ENCODE measurements at places on chromosomes 7 and 10. TPM values are rescaled to one million over a fixed set of nuclear protein-coding genes. Genes with fewer than 3 reads are reported as not detected.

DNA sequence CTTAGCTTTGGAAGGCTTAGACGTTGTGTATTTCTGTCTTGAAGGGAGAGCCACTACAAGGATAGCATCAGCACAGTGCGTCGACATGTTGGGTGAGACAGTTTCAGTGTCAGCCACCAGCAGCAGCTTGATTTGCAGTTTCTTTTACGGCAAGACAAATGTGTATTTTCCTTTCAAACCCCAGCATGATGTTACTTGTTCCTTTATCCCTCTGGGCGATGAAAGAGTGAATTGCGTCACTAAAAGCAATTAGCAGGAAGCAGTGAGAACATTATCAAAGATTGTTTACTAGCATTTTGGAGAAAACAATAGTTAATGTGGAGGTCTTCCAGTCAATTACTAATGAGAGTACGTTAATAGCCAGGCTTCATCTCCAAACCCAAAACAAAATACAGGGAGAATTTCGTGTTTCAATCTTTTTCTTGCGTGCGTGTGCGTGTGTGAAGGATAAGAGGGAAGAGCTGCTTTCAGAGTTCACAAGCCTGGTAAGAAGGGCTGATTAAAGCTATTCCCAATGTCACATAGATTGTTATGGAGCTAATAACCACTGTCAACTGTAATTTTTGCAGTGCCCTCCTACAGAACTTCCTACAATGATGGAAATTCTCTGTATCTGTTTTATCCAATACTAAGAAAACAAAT, 157.1 kb upstream of the AOAH start:
- DNase-seq, result no peak

DNA sequence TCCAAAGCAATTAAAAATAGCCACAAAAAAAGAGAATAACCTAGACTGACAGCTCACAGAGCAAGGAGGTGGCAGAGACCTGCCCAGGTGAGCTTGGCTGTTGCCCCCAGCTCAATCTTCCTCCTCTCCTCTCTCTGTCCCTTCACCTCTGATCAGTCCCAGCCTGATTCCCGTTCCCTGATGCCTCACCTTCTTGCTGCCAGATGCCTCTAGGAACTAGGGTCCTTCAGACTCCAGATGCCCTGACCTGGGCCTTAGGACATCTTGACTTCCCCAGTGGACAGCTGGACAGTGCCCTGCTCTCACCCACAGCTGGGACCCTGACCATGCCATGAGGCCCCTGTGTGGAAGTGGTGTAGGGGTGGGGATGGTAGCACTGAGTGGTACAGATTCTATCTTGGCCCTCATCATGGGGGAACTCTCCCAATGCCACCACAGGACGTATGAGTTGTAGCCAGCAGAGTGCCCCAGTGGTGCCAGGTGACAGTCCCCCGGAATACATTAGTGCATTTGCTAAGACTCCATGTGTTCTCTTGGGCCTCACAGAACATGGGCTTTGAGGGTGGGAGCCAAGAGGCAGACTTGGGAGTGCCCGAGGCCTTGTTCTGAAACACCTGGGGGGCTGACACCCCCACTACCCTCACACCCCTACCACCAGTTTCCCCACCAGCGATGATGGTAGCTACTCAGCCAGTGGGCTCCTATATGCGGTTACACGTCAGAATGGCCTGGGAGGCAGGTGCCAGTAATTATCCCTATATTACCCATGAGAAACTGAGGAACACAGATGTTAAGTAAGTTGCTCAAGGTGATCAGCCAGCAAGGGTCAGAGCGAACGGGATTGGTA, 2.0 kb downstream of the DEPP1 start:
- DNase-seq, result no peak

GRCh38 chr10:14648005-14648765, 126.5 kb downstream of the FAM107B start:
- DNase-seq, result peak; percentile 56

DNA sequence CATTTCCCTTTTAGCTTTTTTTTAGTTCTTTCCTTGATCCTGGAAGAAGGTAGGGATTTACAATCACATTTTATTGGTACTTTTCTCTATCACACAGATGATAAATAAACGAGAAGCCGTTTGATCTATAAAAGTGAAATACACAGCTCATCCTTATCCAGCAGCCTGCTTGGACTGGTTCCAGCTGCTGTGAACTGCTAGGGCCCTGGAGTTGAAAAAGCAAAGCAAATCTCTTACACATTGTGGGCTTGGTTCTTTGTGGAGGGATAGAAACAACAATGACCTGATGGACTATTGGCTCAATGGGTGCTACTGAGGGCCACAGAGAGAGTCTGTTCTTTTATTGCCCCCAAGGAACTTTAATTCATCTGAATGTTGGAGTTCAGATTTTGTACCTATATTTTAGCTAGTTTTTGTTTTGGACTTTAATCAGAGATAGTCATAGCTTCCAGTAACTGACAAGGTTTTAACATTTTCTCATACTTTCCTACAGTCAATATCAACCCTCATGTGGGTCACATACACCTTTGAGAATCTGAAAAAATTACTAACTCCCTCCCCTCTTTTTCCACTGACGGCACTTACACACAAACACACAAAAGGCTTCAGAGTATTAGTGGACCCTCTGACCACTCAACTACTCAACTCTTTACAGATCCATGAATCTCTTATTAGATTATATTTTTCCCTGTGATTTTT, 91.6 kb upstream of the CCDC6 start:
- no peak for DNase-seq

The NXPH1 gene
- total RNA-seq, result not detected

GRCh38 chr7:91655656-91656055, 224.8 kb downstream of the MTERF1 start:
- DNase-seq, result no peak

The UNCX gene
- not detected for total RNA-seq

GRCh38 chr10:89438525-89438924, 24.2 kb downstream of the IFIT5 start:
- no peak for DNase-seq

DNA sequence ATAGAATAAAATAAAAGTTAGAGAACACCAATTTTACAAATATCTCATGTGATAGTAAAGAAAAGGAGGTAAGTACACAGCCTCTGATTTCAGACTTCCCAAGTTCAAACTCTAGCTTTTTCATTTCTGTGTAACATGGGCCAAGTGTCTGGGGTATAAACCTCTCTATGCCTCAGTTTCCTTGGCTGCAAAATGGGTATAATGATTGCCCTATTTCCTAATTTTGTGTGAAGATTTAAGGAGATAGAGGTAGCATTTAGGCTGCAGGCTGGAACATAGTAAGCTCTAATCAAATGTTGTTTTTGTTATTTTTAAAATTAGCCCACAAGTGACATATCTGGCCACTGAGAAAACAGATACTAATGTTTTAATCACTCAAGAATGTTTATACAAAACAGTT, 26.1 kb upstream of the EPC1 start:
- no peak for DNase-seq

GRCh38 chr7:28688651-28689050, 269.5 kb downstream of the TRIL start:
- no peak for DNase-seq

- DNase-seq, result no peak
Measured at GRCh38 chr7:111987886-111988285, 218.3 kb downstream of the DOCK4 start.

DNA sequence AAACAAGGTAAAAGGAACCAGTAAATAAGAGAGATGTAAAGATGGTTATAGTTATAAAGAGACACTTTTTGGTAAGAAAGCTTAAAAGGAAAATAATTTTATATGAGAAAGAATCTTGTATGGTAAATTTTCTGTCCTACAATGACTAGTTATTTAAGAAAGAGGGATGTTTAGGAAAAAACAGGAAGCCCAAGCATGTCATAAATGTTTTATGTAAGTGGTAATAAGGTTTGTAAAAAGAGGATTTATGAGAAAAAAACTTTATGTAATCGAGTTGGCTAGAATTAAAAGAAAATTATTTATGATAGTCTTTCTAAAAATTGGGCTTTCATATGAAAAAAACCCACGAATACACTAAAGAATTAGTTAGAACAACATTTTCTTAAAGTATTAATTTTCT, 34.2 kb upstream of the CREB3L2 start:
- no peak for DNase-seq

- DNase-seq, result no peak
Measured at GRCh38 chr7:112084520-112084971, 121.7 kb downstream of the DOCK4 start.

GRCh38 chr10:20380401-20380800, 516.7 kb downstream of the NEBL start:
- DNase-seq, result no peak
